ENCODE measurements at places on chromosomes 1 and 21. TPM values are rescaled to one million over a fixed set of nuclear protein-coding genes. Genes with fewer than 3 reads are reported as not detected.

RGS5 gene
- 101 TPM for polyA plus RNA-seq

- no peak for DNase-seq
Observed at GRCh38 chr1:53061859-53062707, at the start of gene PODN. Gene PODN (plus strand): TSS chr1:53062213. CDS start chr1:53069856, 7,643 bp downstream.

DNA sequence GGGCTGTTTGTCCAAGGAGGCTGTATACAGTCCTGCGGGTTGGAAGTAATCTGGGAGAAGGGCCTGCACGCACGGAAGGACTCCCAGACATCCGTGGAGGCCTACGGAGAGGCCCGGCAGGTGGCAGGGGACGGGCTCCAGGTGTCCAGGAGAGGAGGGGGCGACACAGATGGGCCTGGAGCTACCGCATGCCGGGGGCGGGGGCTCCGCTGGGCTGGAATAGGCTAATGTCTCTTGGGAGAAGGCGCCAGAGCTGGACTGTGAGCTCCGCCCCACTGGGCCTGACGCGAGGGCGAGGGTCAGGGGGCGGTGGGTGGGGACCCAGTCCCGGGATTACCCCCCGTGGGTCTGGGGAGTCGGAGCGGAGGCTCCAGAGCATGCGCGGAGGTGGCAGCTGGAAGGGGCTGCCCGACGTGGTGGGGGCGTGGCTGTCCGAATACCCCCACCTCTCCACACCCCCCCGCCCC, 659 bp downstream of the AGO1 start:
- peak; percentile 48 for DNase-seq

GRCh38 chr1:41640141-41640751, 155.8 kb upstream of the EDN2 start:
- DNase-seq: no peak

- DNase-seq: peak; percentile 65
Observed at GRCh38 chr1:12504601-12505000, 113.4 kb downstream of the DHRS3 start.

DNA sequence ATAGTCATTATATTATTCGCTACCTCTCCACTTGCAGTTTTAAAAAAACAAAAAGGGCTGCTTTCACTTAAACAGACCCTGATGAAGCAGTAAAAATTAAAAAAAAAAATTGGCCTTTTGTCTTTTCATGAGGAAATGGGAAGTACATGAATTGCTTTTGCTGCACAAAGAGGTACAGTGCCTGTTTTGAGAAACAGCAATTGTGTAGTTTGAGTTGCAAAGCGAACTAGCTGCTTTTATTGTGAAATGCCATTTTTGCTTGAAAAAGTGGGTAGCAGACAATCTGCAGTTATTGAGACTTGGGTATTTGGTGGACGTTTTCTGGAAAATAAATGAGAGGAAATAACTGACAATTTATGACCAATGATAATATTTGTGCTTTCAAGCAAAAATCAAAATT, 7.0 kb downstream of the DIP2A start:
- DNase-seq: no peak

- no peak for DNase-seq
Observed at GRCh38 chr1:162930532-162930931, 69.6 kb upstream of the CCDC190 start.

DNA sequence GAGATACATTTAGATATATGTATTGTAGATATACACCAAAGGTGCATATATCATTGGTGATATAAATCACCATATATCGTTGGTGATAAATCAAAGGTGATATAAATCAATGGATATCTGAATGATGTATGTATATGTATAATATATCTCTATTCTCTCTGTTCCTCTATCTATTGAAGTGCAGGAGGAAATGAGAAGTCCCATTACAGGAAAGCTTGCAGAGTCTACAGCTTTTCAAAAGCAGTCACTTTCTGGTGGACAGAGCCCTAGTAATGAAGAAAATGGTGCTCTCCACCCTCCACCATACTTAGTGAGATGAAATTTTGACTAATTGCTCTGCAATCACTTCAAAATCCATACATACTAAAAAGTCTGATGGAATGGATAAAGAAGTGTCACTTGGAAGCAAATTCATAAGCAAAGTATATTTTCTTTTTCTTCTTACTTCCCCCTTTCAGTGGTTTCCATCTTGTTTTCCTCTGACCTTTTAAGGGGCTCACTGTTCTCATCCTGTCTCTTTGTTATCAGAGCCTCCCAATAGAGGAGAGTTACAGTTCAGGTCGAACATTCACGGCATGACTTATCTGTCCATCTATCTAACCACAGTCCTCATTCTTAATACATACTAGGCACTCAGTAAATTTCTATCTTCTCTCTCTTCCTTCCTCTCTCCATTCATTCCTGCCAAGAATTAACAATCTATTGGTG, 227.2 kb downstream of the KCNJ6 start:
- no peak for DNase-seq

DNA sequence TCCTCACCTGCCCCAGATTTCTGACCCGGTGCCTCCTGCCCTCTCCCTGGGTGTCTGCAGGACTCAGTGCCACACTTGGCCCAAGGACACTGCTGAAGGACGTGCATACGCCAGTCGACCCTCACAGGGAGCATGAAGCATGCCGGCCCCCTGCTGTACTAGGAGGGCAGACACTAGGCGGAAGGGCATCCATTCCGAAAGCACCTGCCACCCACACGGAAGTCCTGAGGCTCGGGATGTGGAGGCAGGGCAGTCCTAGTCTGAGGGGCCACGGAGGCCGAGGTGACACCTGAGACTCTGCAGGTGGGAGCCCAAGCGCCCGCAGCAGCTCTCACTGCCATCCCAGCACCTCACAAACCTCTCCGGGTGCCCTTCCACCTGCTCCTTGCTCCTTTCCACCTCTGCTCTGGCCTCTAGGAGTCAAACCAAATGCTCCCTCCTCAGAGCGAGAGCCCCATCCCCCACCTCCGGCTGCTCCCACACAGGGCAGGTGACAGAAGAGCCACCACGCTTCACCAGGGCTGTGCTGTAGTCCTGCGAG, 2.4 kb downstream of the NPHP4 start:
- no peak for DNase-seq

- DNase-seq: no peak
Observed at GRCh38 chr1:185300152-185300551, 16.9 kb downstream of the IVNS1ABP start.

All from right lung (tissue), 10 donors.